Activated effector memory CD4-positive, alpha-beta T cell treated with Interleukin-2 at 50 U/mL for 16 hours (primary cell): ENCODE measurements at places on chromosomes 6 and 20.

- DNase-seq: no peak
Observed at GRCh38 chr20:6921717-6922386, 154.4 kb downstream of the BMP2 start.

GRCh38 chr6:23228439-23229024 is 659.2 kb downstream of the HDGFL1 start:
- DNase-seq: no peak

DNA sequence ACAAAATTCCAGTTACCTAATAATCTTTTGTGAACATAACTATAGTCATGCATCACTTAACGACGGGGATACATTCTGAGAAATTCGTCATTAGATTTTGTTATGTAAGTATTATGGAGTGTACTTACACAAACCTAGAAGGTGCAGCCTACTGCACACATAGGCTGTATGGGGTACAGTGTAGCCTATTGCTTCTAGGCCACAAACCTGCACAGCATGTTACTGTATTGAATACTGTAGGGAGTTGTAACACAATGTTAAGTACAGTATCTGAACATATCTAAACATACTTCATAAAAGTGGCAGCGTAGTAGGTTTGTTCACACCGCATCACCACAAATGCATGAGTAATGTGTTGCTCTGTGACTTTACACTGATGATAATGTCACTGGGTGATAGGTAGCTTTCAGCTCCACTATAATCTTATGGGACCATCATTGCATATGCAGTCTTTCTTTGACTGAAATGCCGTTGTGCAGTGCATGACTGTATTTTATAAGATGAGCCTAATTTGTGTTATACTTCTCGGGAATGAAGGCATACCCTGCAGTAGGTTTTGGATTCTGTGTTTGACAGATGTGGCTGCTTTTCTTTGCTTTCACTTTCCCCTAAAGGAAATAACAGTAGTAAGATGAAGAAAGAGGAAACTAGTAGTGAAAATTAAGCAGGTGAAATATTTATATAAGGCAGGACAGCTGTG is 365.6 kb downstream of the FARS2 start:
- no peak for DNase-seq

GRCh38 chr6:36052097-36052496 is 24.5 kb downstream of the MAPK14 start:
- DNase-seq: no peak

- no peak for DNase-seq
Observed at GRCh38 chr20:61435823-61436220, 183.8 kb downstream of the CDH4 start.

GRCh38 chr6:52566201-52566600 is 10.7 kb downstream of the TRAM2 start:
- no peak for DNase-seq

GRCh38 chr6:145233955-145234354 is 501.4 kb downstream of the EPM2A start:
- DNase-seq: no peak
